ENCODE measurements at places on chromosomes 5 and 9.

GRCh38 chr9:35619800-35620158 is 1.6 kb upstream of the CD72 start:
- DNase-seq: no peak

DNA sequence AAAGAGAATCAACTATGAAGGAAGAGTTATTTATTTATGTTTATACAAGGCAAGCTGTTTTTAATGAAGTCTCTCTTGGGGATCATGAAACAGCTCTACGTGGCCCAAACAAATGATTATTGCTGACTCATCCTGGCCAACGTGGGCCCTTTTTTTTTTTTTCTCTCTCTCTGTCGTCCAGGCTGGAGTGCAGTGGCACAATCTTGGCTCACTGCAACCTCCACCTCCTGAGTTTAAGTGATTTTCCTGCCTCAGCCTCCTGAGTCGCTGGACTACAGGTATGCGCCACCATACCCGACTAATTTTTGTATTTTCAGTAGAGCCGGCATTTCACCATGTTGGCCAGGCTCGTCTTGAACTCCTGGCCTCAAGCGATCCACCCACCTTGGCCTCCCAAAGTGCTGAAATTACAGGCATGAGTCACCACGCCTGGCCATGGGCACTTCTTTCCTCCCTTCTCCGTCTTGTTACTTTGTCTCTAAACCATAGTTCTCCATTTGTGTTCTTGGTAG is 98.3 kb downstream of the BASP1 start:
- peak; percentile 23 for DNase-seq

DNA sequence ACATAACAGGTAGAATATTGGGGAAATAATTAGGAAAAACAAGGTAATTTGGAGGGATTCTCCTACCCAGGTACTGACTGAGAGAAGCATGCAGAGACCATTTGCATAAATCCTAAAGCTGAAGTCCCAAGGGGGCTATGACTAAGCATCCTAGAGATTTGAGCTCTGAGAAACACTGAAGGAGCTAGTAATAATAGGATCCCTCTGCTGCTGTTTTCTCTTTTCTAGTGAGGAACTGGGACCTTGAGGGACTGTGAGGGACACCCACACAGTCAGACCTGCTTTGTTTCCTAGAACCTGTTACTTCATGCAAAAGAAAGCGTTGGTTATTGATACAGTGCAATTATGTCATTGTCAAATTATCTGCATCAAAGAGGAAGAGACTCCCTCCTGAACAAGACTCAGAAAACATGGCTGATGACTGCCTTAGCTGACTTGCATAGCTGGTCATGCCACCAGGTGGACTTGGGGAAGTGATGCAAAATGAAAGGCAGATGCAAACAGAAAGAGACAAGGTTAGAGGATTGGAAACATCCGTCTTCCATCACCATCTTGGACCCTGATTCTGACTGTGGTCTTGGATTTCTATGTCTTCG is 335.4 kb downstream of the NTRK2 start:
- DNase-seq: no peak

DNA sequence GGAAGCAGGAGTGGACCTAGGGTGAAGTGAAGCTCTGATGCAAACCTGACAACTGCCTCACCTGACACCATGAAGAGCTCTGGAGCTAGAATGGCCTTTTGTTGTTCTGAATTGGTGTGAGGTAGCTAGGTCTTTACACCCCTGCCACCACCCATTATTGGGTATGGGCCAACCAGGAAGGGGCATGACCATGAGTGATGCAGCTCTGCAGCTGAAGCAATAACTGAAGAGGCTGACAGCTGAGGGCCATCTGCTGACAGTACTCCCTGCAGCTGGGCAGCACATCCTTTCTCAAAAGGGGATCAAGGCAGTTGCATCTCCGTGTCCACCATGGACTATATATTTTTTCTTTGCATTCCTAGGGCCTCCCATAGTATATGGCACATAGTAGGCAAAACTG is 87.0 kb upstream of the TLE1 start:
- DNase-seq: no peak

GRCh38 chr5:50962934-50963872 is 296.8 kb downstream of the PARP8 start:
- peak; percentile 36 for DNase-seq

GRCh38 chr9:4066120-4066519 is 233.7 kb downstream of the GLIS3 start:
- DNase-seq: no peak

DNA sequence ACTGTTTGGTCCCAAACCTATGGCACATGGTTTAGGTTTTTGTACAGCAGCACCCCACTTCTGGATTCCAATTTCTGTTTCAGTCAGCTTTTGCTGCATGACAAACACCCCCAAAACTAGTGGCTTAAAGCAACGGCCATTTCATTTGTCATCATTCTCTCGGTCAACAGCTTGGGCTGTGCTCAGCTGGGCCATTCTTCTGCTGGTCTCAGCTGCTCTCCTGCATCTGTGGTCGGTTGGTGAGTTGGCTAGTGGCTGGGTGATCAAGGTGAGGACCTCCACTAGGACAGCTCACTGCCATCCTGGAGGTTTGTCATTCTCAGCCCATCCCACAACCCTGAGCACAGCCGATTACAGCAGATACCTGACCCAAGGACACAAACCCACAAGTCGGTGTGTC is 24.8 kb upstream of the PPP1R26 start:
- DNase-seq: no peak

DNA sequence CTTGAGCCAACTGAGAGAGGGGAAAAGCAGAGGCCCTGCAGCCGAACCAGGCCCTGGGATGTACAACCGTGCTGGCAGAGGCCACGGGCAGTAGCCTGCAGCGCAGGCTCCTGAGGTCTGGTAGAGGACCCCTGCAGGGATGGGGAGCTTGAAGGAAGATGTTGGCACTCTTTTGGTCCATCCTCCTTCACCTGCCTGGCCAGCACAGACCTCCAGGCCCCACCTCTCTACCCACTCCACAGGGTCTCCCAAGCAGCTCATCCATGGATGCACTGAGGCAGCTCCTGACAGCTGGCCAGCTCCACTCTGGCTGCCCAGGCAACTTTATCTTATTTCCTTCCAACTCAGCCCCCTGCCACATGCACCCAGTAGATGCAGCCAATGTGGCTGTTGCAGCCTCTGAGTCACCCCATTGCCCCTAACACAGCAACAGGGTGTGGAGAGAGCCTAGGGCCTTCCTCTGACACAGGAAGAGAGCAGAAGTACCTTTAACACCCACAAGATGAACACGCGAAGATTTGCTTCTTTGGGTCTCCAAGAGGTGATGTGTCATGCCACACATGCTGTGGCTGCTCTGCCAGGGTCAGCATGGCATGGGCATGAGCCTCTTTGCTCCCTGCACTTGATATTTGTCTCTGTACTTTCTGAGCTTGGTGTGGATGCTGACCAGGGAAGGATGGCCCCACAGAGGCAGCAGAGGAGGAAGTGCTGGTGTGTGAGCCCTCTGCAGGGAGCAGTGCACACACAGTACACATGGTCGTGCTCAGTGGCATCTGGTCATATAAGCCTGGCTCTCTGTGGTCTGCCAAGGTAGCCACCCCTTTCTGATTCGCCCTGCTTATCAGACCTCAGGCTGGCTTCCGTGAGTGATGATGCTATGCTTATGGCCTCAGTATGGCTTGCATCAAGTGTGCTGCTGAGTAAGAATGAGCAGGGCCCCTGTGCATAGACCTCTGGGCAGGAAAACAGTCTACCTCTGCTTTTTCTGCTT is 117.2 kb downstream of the NRG2 start:
- no peak for DNase-seq

GRCh38 chr9:94623253-94623652 is 16.1 kb downstream of the FBP1 start:
- DNase-seq: no peak

GRCh38 chr5:168301593-168302390 is 10.3 kb downstream of the WWC1 start:
- DNase-seq: peak; percentile 77

DNA sequence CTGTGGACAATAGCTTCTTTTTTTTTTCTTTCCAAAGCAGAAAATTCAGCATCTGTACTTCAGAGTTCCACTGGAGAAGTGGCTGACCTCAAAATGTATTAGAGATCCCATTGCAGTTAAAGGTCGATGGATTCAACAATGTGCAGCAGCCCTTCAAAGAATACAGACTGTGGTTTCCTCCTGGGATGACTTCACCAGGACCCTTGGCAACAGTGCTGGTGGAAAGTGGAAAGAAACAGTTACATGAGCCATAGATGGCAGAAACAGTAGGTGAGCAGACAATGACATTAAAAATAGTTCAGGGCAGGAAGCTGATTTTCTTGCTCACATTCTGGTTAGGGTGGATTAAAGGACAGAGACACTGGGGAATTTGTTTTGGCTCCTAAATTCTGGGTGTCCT is 62.4 kb downstream of the SLC28A3 start:
- DNase-seq: peak; percentile 57

Data from mammary epithelial cell (primary cell).